ENCODE measurements at places on chromosomes 13 and 19.

- no peak for DNase-seq
Observed at GRCh38 chr13:63700350-63700749, 2284.7 kb upstream of the PCDH20 start.

GRCh38 chr13:21567714-21568113 lies 36.3 kb downstream of the MICU2 start:
- no peak for DNase-seq

GRCh38 chr13:99690426-99691174 lies 189.3 kb downstream of the TM9SF2 start:
- DNase-seq, result no peak

DNA sequence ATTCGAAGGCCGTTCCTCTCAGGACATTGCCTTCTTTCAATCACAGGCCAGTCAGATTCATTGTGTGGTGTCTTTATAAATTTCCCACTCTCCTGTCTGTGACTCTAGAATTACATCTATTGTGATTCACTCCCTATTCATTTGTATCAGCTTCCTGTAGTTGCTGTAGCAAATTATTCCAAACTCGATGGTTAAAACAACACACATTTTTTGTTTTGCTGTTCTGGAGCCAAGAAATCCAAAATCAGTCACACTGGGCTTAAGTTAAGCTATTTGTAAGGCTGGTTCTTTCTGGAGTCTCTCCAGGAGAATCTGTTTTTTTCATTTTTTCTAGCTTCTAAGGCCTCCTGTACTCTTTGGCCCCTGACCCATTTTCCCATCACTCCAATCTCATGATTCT lies 1487.0 kb upstream of the SLC10A2 start:
- no peak for DNase-seq

DNA sequence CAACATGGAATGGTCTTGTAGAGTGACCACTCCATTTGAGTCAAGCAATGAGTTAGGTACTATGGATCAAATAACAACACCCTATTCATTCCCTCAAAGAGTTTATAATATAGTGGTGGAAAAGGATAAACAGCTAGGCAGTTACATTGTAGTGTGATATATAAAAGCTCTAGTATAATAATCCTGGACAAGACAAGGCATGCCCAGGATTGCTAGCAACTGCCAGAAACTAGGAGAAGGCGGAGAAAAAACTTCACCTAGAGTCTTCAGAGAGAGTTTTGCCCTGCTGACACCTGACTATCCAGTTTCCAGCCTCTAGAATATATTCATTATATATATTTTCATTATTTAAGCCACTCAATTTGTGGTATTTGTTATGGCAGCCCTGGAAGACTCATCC lies 530.6 kb downstream of the KLF12 start:
- DNase-seq, result no peak

DNA sequence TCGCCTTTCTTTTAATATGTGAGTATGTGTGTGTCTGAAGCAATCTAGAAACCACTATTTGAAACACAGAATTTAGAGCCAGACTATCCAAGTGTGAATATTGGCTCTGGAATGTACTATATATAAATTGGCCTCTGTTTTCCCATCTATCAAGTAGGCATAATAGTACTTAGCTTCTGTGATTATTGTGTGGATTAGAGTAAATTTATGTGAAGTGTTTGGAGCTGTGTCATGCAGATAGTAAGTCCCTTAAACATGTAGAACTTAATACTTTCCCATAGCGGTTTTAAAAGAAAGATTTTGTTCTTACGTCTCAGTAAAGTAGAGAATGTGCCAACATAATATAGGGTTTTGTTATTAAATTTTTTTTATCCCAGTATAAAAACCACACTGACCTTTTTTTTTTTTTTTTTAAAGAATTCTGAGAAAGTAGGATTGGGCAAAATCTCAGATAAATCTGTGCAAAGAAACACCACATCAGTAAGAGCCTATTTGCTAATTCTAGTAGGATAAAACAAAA lies 432.3 kb downstream of the RFC3 start:
- DNase-seq, result no peak

GRCh38 chr19:16014923-16015804 lies 61.1 kb upstream of the TPM4 start:
- DNase-seq, result no peak

DNA sequence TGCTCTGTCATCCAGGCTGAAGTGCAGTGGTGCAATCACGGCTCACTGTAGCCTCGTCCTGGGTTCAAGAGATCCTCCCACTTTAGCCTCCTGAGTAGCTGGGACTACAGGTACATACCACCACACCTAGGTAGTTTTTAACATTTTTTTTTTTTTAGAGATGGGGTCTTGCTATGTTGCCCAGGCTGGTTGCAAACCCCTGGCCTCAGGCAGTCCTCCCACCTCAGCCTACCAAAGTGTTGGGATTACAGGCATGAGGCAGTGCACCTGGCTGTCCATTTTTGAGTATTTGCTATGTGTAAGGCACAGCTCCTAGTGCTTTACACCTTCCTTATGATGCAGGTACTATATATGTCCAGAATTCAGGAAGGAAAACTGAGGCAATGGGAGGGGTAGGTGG lies 138.8 kb upstream of the ZNF536 start:
- DNase-seq, result no peak

DNA sequence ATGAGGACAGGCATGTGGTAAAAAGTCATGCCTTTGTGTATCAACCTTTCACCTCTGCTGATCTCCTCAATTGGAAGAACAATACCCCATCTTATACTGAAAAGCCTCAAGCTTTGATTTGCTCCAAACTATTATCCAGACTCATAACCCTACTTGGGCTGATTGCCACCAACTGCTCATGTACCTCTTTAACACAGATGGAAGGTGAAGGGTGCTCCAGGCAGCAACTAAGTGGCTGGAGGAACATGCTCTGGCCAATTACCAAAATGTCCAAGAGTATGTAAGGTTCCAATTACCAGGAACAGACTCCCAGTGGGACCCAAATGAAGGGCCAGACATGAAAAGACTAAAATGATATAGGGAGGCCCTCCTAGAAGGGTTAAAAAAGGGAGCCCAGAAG lies 78.3 kb downstream of the ZNF486 start:
- no peak for DNase-seq

DNA sequence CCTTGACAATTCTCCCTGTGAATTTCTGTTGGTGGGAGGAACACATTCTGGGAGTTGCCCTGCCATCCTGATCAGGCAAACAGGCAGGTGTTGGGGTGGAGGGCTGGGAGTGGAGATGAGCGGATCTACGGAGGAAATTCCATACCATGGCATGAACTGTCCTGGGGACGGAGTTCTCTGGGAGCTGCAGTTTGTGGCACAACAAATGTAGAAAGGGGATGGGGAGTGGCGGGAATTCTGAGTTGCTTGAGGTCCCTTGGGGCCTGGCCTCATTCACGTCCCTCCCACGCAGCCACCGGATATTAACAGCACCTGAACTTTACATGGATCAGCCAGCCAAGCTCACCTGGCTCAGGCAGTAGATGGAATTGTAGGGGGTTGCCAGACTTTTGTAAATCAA lies 70.0 kb downstream of the CHST8 start:
- DNase-seq, result no peak

DNA sequence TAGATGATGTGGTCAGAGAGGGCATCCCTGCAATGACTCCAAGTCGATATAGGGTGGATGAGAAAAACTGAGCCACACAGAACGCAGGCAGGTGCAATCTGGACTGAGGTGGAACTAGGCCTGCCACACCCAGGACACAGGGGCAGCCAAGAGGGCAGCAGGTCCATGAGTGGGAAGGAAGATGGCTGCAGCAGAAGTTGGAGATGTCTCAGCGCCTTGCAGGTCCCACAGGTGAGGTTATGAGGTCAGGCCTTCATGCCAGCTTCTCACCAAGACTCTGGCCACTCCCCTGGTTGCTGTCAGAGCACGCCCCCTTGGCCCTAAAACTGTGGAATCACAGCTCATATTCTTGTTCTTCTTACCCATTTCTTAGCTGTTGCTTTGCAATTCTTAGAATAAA lies 147.7 kb upstream of the VSTM2B start:
- DNase-seq, result no peak

- no peak for DNase-seq
Observed at GRCh38 chr19:40244579-40245317, 18.3 kb upstream of the CCNP start.

GRCh38 chr13:49410006-49410405 lies 33.9 kb downstream of the CAB39L start:
- DNase-seq, result no peak

DNA sequence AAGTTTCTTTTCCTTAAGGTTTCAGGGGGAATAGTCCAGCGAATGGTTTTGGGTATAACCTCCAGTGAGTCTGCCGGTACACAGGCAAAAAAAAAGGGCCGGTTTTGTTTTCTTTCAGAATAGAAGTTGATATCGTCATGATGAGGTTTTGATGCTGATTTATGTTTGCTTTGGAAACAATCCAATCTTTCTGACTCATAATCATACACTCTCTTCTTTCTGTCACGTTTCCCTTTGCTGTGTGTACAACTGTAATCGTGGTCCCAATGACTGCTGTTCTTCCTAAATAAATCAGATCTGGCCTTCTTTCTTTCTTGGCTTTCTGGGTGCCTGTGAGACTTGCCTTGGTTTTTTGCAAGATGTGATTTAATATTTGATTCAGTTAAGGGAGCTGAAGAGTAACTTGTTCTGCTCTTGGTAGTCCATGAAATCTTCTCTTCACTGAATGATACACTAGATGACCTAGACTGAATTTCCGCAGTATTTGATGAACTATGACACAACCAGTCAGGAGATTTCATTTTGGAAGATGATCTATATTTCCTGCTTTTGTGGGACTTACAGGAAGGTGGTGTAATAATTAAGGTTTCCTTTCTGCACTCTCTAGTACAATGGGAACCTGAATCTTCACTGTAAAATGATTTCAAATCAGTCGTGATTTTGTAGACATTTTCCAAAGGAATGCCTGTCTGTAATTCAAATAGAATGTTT lies 34.9 kb upstream of the METTL21C start:
- DNase-seq, result no peak

DNA sequence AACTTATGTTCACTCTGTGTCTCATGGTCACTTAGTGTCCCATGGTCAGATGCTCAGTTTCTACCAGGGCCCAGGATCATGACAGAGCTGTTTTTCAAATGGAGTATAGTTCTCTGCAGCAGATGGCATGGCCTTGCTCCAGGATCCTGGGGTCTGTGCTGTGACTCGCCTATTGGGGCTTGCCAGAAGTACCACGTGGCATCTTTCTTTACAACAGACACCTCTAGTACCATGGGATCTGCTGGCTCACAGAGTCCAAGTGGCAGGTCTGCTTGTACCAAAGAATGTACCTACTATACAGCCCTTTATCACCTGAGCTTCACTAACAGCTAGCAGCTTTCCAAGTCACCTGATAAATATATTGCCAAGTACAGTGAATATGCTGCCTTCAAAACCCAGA lies 6.0 kb upstream of the RNF6 start:
- DNase-seq, result no peak

DNA sequence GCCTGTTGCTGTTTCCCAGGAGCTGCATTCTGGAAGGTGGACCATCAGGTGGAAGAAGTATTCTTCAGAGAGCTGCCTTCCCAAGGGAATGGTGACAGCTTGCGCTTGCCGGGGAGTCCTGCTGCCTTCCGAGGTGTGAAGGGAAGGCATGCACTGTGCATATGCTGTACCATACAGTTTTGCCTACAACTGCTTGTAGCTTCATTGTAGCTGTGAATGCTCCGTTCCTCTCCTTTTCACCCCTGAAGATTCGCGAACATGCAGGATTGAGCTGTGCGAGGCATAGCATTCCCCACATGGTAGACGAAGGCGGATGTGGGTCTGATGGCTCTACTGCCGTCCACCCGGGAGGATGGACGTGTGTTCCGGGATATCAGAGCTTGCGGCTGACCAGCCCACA lies 243.2 kb upstream of the TSHZ3 start:
- no peak for DNase-seq

GRCh38 chr13:105342281-105342820 lies 1193.1 kb downstream of the EFNB2 start:
- DNase-seq, result no peak

DNA sequence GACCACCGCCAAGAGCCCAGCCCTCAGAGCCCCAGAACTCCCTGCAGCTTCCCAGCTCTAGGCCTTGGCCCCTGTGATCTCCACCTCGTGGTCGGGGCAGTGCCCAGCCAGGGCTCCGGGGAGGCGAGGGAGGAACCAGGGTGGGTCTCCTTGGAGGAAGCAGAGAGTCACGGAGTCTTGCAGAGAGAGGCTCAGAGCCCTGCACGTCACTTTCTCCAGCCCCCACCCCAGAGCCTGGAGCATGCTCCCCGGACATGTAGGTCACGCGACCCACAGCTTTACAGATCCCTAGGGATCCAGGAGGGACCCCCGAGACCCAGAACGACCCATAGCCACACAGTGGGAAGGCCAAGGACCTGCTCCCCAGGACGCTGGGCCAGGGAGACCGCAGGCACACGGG lies 11.9 kb downstream of the GADD45B start:
- no peak for DNase-seq

GRCh38 chr19:3039641-3040077 lies 10.6 kb upstream of the TLE2 start:
- no peak for DNase-seq

- DNase-seq, result no peak
Observed at GRCh38 chr13:51444922-51445321, 7.9 kb downstream of the INTS6 start.

DNA sequence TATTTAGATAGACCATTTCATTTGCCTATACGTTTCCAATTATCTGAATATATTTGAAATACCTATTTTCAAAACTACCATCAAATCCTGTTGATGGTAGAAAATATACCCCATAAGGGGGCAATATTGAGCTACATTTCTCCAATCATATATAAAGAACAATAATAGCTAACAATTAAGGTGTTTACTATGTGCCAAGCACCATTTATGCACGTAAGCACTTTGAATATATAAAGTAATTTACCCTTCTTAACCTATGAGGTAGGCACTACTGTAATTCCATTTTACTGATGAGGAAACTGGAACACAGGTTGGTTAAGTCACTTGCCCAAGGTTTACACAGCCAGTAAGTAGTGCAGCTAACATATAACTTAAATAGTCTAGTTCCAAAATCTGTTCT lies 79.2 kb downstream of the UBL3 start:
- no peak for DNase-seq

DNA sequence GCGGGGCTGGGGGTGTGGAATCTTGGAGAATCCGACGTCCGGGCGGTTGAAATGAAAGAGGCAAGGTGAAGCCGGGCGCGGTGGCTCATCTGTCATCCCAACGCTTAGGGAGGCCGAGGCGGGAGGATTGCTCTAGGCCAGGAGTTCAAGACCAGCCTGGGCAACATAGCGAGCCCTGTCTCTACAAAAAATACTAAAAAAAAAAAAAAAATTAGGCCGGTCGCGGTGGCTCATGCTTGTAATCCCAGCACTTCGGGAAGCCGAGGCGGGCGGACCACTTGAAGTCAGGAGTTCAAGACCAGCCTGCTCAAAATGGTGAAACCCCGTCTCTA lies 225 bp upstream of the GARIN5A start:
- no peak for DNase-seq

- no peak for DNase-seq
Observed at GRCh38 chr13:97423300-97424045, 10.5 kb upstream of the RAP2A start.

- no peak for DNase-seq
Observed at GRCh38 chr19:2259336-2259735, 3.1 kb upstream of the JSRP1 start.

GRCh38 chr19:1862068-1862423 lies 1.3 kb downstream of the KLF16 start:
- no peak for DNase-seq

- no peak for DNase-seq
Observed at GRCh38 chr13:73370066-73370465, 311.3 kb downstream of the KLF5 start.

GRCh38 chr13:32278426-32278825 lies 36.7 kb downstream of the ZAR1L start:
- DNase-seq, result no peak

Measured in activated CD4-positive, alpha-beta T cell treated with anti-CD3 and anti-CD28 coated beads for 1 hour (primary cell).